Adrenal gland (tissue), 19 donors: ENCODE measurements at places on chromosomes 11 and 22. TPM values are rescaled to one million over a fixed set of nuclear protein-coding genes. Genes with fewer than 3 reads are reported as not detected.

- H3K27me3 ChIP-seq: no peaks in the 10 kb centered on the region
- H3K27ac ChIP-seq: no peak overlapping the region
- DNase-seq: no peak
- no peaks in the 10 kb centered on the region for H3K36me3 ChIP-seq
Observed at GRCh38 chr22:19632668-19633148, 81.6 kb upstream of the SEPTIN5 start.

Gene OTOG
- total RNA-seq: not detected

Gene NAALAD2
- 11.4 TPM for total RNA-seq

DNA sequence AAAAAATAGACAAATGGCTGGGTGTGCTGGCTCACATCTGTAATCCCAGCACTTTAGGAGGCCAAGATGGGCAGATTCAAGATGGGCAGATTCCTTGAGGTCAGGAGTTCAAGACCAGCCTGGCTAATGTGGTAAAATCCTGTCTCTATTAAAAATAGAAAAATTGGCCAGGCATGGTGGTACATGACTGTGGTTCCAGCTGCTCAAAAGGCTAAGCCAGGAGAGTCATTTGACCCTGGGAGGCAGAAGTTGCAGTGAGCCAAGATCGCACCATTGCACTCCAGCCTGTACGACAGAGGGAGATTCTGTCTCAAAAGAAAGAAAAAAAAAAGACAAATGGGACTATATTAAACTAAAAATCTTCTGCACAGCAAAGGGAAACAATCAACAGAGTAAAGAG, 55.4 kb downstream of the USP35 start:
- DNase-seq: no peak
- H3K4me3 ChIP-seq: no peak overlapping the region
- H3K36me3 ChIP-seq: peaks cover 5% of the 10 kb centered on the region
- H3K4me1 ChIP-seq: no peaks in the 10 kb centered on the region

- H3K36me3 ChIP-seq: no peaks in the 10 kb centered on the region
- no peak for DNase-seq
- H3K4me1 ChIP-seq: no peaks in the 10 kb centered on the region
- no peak overlapping the region for H3K4me3 ChIP-seq
Observed at GRCh38 chr22:29195118-29195963, 10.4 kb upstream of the EMID1 start.

Gene CCDC87
- total RNA-seq: 0.84 TPM
